NCI-H2081 treated with DMSO at 0.1 percent for 48 hours (cell line): ENCODE measurements at places on chromosomes 16 and 17.

- no peak for DNase-seq
These were observed 2.5 kb downstream of the TRIM47 start for GRCh38 chr17:75875940-75876189.

- DNase-seq: no peak
These were observed 40.3 kb downstream of the AP2B1 start for GRCh38 chr17:35627417-35627816.

DNA sequence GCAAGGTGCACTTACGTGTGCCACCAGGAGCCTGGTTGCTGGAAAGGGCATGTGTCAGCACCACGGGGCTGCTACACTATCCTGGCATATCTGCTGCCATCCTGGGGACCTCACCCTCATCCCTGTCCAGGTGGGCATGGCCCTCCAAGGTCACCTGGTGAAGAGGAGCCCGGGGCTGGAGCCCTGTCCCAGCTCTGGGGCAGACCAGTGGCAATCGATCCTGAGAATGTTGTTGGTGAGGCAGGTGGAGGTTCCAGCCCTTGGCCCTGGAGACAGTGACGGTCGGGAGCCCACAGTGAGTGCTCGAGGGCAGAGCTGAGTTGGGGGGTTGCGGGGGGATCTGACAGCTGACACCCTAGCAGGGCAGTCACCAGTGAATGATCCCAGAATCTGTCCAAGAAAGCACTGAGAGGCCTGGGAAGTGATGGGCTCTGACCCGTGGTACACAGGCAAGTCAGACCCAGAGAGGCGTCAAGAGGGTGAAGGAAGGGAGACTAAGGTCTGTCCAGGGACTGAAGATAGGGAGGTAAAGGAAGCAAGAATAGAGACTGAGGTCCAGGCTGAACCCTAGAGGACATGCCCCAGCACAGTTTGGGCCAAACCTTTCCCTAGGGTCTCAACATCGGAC is 17.6 kb downstream of the POLR3K start:
- no peak for DNase-seq

DNA sequence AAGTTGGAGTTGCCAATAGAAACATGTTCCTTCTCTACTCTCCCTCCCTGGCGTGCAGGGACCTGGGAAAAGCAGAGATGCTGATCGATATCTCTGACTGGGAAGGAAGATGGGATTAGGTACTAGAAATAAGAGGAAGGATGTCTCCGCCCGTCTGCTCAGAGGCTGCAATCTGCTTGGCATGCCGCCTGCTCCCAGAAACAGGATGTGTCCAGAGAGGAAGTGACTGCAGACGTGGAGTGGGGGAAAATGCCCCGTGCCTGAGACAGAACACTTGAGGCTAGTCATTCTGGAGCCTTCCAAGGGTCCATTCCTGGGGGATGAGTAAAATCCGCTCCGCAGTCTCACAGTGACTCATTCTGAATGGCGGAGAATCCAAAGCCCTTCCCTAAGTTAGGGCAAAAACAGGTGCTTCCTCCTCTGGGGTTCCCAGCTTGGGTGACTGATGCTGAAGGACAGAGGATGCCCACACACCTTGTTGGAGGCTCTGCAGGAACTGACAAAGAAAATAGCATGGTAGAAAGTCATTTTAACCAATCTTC is 45.0 kb upstream of the SMURF2 start:
- DNase-seq: no peak

DNA sequence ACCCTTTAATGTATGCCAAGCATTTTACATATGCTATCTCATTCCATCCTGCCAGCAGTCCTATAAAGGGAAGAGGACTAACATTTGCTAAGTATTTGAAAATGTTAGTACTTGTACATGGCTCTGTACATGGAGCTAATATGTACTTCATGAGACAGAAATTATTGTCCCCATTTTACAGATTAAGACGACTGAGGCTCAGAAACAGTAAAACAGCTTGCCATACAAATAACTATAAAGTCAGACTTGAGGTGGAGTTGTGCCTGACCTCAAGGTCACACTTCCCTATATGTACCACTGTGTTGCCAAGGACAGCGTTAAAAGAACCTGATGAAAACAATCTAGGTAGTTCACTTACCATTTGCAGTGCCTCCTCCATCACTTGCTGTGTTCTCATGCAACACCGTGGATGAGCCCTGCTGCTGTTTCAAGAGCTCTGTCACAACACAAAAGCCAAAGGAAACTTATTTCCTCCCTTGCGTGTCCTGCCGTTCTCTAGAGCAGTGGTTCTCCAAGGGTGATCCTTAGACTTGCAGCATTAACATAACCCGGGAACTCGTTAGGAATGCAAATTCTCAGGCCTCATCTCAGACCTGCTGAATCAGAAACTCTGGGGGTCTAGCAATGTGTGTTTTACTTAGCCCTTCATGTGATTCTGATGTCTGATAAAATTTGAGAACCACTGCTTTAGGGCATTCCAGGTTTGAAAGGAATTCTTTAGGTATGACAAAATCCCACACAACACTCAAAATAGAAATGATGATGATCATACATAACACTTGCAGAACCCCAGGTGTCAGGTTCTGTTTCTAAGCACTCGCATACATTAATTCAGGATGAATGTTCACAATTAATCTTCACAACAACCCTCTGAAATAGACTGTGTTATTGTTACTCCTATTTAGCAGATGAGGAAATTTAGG is 51.2 kb upstream of the MTMR4 start:
- no peak for DNase-seq

DNA sequence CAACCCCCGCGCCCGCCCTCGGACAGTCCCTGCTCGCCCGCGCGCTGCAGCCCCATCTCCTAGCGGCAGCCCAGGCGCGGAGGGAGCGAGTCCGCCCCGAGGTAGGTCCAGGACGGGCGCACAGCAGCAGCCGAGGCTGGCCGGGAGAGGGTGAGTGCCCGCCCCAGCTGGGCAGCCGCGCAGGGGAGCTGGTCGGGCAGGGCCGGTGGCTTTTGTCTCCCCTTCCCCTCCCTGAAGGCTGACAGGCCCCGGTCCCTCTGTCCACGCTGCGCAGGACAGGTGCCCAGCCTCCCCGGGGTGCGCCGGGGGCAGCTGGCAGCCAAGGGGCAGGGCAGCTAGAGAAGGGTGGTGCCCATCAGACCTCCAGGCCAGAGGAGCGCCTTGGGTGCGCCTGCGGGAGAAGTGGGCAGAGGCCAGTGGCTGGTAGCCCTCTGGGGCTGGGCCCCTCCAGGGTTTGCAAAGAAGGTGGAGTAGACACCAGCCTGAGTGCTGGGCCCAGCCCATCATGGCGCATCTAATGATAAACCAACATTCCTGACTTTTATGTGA is 278 bp downstream of the ITGB4 start:
- no peak for DNase-seq

GRCh38 chr17:37779554-37779953 is 34.7 kb upstream of the HNF1B start:
- no peak for DNase-seq

DNA sequence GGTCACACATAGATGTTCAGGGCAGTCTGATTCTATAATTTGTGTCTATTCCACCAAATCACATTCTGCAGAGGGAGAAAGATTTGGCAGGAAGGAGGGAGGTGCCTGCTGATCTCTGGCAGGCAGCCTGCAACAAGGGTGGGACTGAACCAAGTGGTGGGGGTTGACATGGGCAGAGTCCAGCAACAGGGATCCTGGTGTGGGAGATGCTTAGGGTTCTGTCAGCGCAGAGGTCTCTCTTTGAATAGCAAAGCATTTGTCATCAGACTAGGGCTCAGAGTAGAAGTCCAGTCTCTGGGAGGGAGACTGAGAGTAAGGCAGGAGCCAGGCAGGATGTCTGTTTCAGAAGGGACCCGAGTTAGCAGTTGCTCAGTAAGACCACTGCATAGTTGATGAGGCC is 94.6 kb downstream of the UTP18 start:
- no peak for DNase-seq

DNA sequence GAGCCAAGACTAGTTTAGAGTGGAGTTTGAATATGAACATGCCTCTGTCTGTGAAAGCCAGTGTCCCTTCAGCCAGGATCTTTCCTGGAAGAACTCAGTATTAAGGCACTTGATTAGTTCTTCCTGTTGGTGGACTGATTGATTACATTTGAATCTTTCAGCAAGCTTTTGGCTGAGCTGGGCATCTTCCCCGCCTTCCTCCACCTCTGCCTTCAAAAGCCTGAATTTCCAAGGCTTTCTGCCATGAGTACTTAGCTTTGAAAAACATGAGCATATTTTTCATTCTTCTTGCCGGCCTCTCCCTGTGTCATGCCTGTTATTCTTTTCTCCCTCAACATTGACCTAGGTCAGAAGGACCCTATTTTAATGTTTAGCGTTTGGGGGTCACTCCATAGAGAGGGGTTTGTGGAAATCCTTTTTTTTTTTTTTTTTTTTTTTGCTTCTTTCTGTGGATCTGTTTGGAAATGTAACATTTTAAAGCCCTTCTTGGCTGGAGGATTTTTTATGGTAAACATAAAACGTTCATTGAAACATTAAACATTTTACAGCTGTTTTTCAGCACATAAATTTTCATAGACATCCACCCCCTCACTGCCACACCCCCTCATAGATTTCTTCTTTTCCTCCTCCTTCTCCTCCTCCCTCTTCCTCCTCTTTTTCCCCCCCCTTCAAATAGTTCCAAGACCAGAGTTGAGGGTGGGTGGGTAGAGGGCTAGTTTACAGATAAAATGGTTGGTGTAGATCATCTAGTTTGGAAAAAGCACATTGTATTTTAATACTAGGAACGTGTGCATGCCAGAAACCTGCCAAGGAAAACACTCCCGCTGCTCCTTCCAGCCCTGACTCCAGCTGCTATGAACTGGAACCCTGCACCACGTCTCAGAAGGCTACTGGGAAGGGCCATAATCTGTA is 645.9 kb downstream of the WWOX start:
- DNase-seq: no peak

- no peak for DNase-seq
These were observed 2.1 kb downstream of the PRKCA start for GRCh38 chr17:66304304-66305174.

- no peak for DNase-seq
These were observed 183.5 kb upstream of the SDK2 start for GRCh38 chr17:73827627-73828291.

GRCh38 chr17:64531955-64532371 is 25.2 kb downstream of the CEP95 start:
- no peak for DNase-seq

DNA sequence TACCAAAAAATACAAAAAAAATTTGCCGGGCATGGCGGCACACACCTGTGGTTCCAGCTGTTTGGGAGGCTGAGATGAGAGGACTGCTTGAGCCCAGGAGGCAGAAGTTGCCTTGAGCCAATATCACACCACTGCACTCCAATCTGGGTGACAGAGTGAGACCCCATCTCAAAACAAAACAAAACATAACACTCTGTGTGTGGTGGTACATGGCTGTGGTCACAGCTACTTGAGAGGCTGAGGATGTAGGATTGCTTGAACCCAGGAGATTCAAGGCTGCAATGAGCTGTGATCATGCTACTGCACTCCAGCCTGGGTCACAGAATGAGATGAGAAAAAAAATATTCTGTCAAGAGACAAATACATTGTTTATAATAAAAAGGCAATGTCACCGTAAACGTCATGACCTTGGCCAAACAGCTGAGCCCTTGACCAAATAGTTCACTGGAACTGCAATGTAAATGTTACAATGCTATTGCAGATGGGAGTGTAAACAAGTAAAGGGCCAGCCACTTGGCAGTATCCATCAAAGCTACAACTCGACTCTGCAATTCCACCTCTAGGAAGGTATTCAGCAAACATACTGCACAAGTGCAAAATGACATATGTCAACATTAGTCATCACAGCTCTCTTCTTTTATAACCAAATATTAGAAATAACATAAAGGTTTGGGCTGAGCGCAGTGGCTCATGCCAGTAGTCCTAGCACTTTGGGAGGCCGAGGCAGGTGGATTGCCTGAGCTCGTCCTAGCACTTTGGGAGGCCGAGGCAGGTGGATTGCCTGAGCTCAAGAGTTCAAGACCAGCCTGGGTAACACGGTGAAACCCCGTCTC is 16.9 kb downstream of the EARS2 start:
- DNase-seq: no peak

DNA sequence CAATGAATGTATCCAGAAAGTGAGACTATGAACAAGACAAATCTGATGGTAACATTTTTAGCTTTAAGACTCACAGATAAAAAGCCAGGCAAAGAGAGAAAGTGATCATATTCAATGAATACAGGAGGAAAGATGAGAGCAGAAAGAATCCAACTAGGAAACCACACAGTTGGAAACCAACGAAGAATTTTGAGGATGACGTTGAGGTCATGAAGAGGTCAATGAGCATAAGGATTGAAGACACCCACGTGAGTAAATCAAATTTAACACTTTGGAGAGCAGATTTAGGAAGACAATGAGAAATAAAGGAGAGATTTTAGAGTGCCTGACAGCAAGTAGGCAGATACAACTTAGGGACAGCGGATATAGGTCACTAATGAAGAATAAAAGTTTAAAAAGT is 948.1 kb downstream of the KCNJ2 start:
- DNase-seq: no peak

DNA sequence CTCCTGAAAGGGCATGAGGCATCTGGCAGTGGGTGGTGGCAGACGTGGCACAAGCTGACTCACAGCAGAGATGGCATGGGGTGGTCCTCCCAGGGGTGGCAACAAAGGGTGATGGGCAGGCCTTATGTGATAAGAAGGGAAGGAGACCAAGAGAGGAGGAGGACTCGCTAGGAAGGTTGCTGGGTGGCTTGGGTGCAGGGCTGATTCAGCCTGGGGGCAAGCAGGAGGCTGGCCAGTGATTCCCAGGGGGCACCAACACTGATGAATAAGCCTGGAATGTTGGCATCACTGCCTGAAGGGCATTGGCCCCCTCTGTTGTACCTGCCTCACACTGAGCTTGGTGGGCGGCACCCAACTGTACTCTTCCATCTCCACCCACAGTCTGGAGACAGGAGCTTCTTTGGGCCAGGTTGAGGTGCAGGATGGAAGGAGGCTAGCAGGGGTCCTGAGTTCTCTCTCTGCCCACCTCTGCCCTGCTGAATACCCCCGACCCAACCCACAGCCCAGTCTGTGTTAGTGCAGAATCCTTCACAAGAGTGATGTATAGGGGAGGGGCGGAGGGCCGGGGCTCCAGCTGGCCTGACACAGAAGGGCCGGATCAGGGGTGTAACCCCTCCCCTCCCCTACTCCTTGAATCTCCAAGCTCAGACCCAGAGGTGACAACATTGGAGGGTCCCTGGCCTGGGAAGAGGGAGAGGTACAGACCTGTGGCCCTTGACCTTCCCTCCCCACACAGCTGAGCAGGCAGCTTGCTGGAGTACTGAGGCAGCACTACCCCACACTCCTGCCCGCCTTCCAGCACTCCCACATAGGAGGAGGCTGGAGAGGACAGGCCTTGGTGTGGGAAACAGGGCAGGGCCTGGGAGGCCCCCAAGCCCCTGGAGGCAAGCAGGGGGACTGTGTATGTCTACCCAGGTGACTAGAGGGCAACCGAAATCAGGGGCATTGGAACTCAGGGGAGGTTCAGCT is 2.6 kb downstream of the STAC2 start:
- no peak for DNase-seq

DNA sequence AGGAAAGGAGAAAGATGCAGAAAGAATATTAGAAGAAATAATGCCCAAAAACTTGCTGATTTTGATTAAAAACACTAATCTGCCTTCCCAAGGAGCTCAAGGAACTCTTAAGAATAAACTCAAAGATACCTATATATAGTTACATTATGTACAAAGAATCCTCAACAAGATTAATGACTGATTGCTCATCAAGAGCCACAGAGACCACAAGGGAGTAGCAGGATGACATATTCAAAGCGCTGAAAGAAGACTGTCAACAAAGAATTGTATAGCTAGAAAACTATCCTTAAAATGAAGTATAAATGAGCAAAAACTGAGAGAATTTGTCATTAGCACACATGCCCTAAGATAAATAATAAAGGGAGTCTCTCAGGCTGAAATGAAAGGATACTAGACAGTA is 6.2 kb downstream of the LPCAT2 start:
- no peak for DNase-seq
